ENCODE measurements at places on chromosomes 2 and 18.

DNA sequence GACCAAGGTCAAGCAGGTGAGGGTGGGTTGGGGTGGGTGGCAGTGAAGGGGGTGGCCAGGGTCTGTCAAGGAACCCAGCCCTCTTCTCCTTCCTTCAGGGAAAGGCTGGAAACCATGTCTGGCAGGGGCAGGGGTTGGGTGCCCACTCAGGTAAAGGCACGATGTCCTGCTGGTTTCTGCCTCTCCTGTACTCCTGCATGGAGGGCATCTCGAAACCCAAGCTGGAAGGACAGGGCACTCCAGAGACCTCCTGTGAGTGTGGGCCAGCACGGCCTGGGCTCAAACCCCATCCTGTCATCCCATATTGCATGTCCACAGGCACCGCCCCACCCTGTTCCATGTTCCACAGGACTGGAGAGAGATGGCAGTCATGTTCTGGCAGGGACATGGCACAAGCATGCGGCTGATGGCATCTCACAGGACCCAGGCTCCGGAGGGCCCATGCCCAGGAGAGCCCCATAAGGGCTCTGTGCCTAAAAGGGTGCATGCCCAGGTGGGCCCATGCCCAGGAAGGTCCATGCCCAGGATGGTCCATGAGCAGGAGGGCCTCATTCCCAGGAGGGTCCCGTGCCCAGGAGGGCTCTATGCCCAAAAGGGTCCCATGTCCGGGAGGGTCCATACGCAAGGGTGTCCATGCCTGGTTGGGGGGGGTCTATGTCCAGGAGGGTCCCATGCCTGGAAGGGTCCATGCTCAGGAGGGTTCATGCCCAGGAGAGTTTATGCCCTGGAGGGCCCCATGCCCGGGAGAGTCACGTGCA lies 6.4 kb downstream of the GPR35 start:
- no peak overlapping the region for H3K27ac ChIP-seq
- no peak overlapping the region for H3K4me3 ChIP-seq
- no peak for DNase-seq
- peaks cover 16% of the 10 kb centered on the region for H3K36me3 ChIP-seq
- H3K4me1 ChIP-seq, result peaks cover 7% of the 10 kb centered on the region
- no peaks in the 10 kb centered on the region for H3K27me3 ChIP-seq

- no peak overlapping the region for H3K4me3 ChIP-seq
- no peaks in the 10 kb centered on the region for H3K4me1 ChIP-seq
- no peak overlapping the region for H3K27ac ChIP-seq
- no peaks in the 10 kb centered on the region for H3K36me3 ChIP-seq
Measured at GRCh38 chr2:59658906-59659635, 894.4 kb downstream of the BCL11A start.

- no peak for DNase-seq
- H3K4me3 ChIP-seq, result no peak overlapping the region
- H3K4me1 ChIP-seq, result no peaks in the 10 kb centered on the region
Measured at GRCh38 chr18:10284540-10285282, 169.7 kb upstream of the APCDD1 start.

DNA sequence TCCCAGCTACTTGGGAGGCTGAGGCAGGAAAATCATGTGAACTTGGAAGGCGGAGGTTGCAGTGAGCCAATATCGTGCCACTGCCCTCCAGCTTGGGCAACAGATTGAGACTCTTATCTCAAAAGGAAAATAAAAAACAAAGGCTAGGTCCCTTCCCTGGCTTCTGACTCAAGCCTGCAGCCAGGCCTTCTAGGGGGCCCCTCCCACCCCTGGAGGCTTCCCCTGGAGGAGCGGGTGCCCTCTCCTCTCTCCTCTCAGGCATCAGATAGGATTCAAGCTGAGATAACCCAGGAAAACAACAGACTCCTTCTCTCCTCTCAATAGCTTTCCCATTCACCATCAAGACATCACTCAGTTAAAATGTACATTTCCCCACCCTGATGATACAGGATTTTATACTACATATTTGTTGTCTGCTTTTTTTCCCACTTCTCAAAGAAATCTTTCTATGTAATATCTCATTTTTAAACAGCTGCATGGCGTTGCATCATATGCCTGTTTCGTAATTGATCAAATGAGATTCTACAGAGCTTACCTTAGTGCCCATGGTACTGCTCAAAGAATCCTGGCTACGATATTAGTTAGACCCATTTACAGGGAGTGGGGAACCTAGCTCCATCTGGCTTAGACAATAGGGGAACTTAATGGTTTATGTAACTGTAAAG lies 20.6 kb upstream of the C2orf72 start:
- H3K4me3 ChIP-seq, result no peak overlapping the region
- DNase-seq, result no peak
- no peaks in the 10 kb centered on the region for H3K36me3 ChIP-seq
- no peaks in the 10 kb centered on the region for H3K4me1 ChIP-seq
- no peak overlapping the region for H3K27ac ChIP-seq

- H3K27me3 ChIP-seq, result no peaks in the 10 kb centered on the region
- DNase-seq, result no peak
- no peak overlapping the region for H3K27ac ChIP-seq
Measured at GRCh38 chr2:17270894-17271293, 247.3 kb downstream of the RAD51AP2 start.

GRCh38 chr2:160736148-160737028 lies 242.8 kb upstream of the RBMS1 start:
- DNase-seq, result no peak
- peaks cover 2% of the 10 kb centered on the region for H3K27me3 ChIP-seq
- no peak overlapping the region for H3K27ac ChIP-seq
- no peak overlapping the region for H3K4me3 ChIP-seq

DNA sequence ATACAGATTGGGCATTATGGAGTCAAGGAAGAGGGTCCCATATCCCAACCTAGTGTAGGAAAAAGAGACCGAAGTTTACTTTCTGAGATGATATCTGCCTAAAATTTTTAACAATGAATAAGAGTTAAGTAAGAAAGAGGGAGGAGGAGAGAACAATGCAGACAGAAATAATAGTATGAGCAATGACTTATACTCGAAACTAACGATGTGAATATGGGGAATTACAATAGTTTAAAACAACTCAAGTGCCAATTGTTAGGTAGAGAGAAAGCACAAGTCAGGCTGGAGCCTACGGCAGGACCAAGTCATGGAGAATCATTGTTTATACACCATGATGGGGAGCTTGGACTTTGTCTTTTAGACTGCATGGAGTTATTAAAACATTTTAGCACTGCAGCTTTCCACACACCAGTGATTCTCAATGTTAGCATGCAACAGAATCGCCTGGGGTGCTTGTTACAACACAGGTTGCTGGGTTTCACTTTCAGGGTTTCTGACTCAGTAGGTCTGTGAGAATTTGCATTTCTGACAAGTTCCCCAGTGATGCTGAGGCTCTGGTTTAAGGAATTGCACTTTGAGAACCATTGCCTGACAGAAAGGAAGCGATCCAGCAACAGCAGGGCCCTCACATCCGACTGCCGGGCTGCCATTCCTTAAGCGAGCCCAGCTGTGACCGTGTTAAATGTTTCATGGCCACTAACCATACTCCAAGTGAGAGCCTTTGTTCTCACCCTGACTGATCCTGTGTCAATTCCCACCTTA lies 511.2 kb downstream of the DCDC2C start:
- no peak for DNase-seq
- no peak overlapping the region for H3K27ac ChIP-seq
- H3K4me3 ChIP-seq, result no peak overlapping the region
- no peaks in the 10 kb centered on the region for H3K27me3 ChIP-seq
- H3K36me3 ChIP-seq, result no peaks in the 10 kb centered on the region

- DNase-seq, result no peak
- H3K27me3 ChIP-seq, result peaks cover 12% of the 10 kb centered on the region
- H3K4me1 ChIP-seq, result no peaks in the 10 kb centered on the region
- H3K27ac ChIP-seq, result no peak overlapping the region
Measured at GRCh38 chr2:226155093-226155875, 644.3 kb downstream of the IRS1 start.

DNA sequence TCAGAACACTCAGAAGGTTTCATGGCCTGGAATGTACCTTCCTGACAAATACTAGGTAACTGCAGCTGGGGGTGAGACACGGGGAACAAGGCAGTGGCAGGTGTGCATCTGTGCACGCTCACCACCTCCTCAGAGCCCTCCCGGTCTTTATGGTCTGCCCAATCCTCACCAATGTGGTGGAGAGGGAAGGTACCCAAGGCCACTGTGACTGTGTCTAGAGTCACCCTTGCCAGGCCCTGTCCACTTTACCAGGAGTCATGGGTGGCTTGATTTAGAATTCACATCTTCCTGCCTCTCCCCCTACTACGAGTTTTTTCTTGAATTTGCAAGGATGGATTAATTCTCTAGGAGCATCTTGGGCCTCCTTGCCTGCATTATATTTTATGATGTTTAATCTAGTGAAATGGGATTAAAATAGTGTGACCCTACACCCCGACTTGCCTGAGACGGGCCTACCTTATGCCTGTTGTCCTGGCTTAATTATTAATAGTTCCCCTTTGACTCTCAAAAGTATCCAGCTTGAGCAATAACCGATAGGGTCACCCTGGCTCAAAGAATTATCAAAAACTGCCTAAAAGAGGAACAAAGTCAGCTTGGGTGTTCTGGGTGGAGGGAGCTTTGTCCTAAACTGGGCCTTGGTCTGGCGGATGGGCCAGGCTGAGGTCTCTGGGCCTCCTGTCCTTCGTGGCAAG lies 56.5 kb downstream of the ACAA2 start:
- no peak overlapping the region for H3K4me3 ChIP-seq
- H3K27me3 ChIP-seq, result no peaks in the 10 kb centered on the region
- DNase-seq, result no peak
- no peaks in the 10 kb centered on the region for H3K36me3 ChIP-seq
- H3K27ac ChIP-seq, result no peak overlapping the region
- peaks cover 6% of the 10 kb centered on the region for H3K4me1 ChIP-seq

DNA sequence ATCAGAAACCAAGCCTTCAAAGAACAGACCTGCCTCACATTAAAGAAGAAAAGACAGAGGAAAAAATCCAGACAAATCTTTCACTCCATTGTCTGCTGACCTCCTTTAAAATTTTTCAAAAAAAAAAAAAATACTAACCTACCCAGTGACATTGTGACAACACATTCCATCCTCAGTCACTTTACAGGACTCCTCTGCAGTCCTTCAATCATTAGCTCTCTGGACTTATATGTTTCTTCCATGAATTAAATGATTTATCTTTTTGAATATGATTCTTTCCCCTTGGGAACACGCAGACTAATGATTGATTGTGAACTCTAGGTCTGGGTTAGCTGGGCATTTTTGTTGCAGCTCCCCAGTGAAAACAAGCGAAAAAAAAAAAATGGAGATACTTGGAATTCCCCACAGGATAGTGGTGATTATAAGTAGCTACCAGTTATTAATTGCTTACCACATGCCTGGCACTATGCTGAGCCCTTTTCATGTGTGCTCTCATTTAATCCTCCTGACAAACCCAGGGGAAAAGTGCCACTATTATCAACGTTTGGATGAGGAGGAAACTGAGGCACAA lies 261.3 kb upstream of the NCKAP5 start:
- H3K4me1 ChIP-seq, result no peaks in the 10 kb centered on the region
- peaks cover 10% of the 10 kb centered on the region for H3K27me3 ChIP-seq
- H3K36me3 ChIP-seq, result no peaks in the 10 kb centered on the region
- no peak for DNase-seq
- H3K27ac ChIP-seq, result no peak overlapping the region
- no peak overlapping the region for H3K4me3 ChIP-seq

DNA sequence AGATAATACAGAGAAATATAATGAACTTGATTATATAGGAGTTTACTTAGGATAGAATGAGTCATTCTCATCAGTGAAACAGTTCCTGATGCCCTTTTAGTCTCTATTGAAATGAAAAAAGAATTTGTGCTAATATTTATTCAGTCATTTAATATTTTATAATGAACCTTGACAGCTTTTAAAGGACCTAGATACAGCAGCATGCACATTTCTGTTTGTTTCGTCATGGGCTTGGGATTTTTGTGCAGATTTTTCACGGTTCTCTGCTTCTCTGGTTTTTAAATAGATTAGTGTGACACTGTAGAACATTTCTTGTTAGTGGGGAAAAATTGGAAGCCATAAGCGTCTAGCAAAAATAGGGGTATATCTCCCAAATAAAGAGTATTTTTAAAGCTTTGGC lies 60.7 kb downstream of the NABP1 start:
- H3K27ac ChIP-seq, result no peak overlapping the region
- peaks cover 15% of the 10 kb centered on the region for H3K4me1 ChIP-seq
- H3K4me3 ChIP-seq, result no peak overlapping the region
- H3K36me3 ChIP-seq, result no peaks in the 10 kb centered on the region

- H3K27ac ChIP-seq, result no peak overlapping the region
- H3K4me3 ChIP-seq, result no peak overlapping the region
- peaks cover 6% of the 10 kb centered on the region for H3K27me3 ChIP-seq
- DNase-seq, result no peak
- no peaks in the 10 kb centered on the region for H3K36me3 ChIP-seq
Measured at GRCh38 chr18:5424903-5425664, 118.7 kb downstream of the EPB41L3 start.

- no peak overlapping the region for H3K4me3 ChIP-seq
- no peaks in the 10 kb centered on the region for H3K27me3 ChIP-seq
- no peak overlapping the region for H3K27ac ChIP-seq
- H3K36me3 ChIP-seq, result peaks cover 15% of the 10 kb centered on the region
- no peaks in the 10 kb centered on the region for H3K4me1 ChIP-seq
Measured at GRCh38 chr2:127968610-127969339, 59.1 kb downstream of the SAP130 start.

DNA sequence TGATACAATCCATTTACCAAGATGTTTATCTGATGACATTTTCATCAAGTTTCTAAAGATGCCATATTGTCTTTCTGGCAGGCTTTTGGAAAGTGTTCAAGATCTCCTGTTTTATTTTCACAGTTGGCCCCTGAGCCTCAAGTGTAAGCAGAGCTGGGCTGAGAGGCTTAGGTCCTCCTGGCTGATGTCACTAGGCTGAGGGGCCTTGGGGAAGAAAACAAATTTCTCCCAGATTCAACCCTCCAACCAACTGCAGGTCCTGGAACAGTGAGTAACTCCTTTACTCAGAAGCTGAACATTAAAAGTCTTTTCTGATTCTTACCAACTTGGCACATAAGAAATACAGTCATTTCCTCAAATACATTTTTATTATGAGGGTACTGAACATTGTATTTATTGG lies 14.9 kb upstream of the IL1RL1 start:
- DNase-seq, result no peak
- no peaks in the 10 kb centered on the region for H3K36me3 ChIP-seq
- H3K27ac ChIP-seq, result no peak overlapping the region
- peaks cover 2% of the 10 kb centered on the region for H3K27me3 ChIP-seq
- no peak overlapping the region for H3K4me3 ChIP-seq
- peaks cover 45% of the 10 kb centered on the region for H3K4me1 ChIP-seq

- no peak overlapping the region for H3K4me3 ChIP-seq
- no peaks in the 10 kb centered on the region for H3K27me3 ChIP-seq
- H3K36me3 ChIP-seq, result no peaks in the 10 kb centered on the region
- H3K4me1 ChIP-seq, result peaks cover 7% of the 10 kb centered on the region
Measured at GRCh38 chr2:69755862-69756467, 14.0 kb downstream of the ANXA4 start.

- H3K36me3 ChIP-seq, result no peaks in the 10 kb centered on the region
- no peak overlapping the region for H3K4me3 ChIP-seq
- H3K27ac ChIP-seq, result no peak overlapping the region
- no peaks in the 10 kb centered on the region for H3K4me1 ChIP-seq
Measured at GRCh38 chr2:138245310-138245709, 256.3 kb upstream of the SPOPL start.

- no peaks in the 10 kb centered on the region for H3K36me3 ChIP-seq
- H3K27ac ChIP-seq, result no peak overlapping the region
- no peak for DNase-seq
- no peak overlapping the region for H3K4me3 ChIP-seq
- peaks cover 19% of the 10 kb centered on the region for H3K4me1 ChIP-seq
Measured at GRCh38 chr2:181789827-181790448, 101.6 kb upstream of the ITPRID2 start.

GRCh38 chr2:30351949-30352348 lies 95.1 kb upstream of the LCLAT1 start:
- no peak for DNase-seq
- no peaks in the 10 kb centered on the region for H3K36me3 ChIP-seq
- no peaks in the 10 kb centered on the region for H3K27me3 ChIP-seq
- no peak overlapping the region for H3K27ac ChIP-seq
- H3K4me1 ChIP-seq, result peaks cover 17% of the 10 kb centered on the region

All from activated CD8-positive, alpha-beta T cell treated with anti-CD3 and anti-CD28 coated beads for 36 hours (primary cell).